Astrocyte of the spinal cord (primary cell): ENCODE measurements at places on chromosomes 13 and 19.

DNA sequence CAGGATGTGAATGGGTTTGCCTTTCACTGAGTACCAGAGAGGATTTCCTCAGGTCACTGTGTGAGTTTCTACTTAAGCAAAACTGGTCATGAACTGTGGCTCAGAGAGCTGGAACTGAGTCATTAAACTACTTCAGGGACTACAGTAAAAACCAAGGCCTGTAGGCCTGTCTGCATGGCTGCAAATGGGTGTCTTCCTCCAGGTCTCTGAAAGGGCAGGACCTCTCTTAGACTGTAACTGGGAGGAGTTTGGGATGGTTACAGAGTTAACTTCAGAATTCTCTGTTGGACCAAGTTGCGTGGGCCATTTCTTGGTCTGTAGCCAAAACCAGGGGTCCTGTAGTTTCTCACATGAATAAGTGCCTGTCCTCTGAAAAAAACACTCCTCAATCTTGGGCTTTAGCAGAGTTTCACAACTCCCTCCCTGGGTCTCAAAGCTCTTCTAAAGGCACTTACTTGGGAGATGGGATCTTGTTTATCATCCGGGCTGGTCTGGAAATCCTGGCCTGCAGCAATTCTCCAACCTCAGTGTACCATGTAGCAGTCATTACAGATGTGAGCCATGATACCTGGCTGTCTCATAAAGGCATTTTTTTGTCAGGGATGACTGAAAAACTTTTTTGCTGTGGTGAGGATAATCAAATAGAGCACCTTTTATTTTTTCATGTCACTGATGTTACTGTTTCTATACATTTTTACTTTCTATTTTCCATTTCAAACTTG lies 19.7 kb downstream of the ZNF714 start:
- DNase-seq, result no peak

GRCh38 chr13:100722517-100722916 lies 47.9 kb upstream of the TMTC4 start:
- DNase-seq, result no peak

GRCh38 chr19:28422046-28422445 lies 790.9 kb downstream of the UQCRFS1 start:
- DNase-seq, result no peak

DNA sequence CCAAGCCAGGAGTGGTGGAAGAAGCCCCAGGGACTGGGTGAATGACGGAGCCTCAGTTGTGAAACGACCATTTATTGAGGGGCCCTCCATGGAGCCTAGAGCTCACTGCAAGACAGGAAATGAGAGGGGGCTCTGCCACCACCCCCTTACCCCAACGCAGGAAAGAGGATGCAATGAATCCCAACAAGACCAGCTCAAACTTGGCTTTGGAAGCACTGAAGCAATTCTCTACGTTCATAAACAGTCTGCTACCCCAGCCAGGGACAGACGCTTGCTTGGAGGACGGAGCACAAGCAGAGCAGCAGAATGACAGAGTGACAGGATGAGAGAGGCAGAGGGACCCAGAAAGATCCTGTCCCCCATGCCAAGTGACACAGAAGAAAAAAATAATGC lies 1.0 kb downstream of the PRKACA start:
- DNase-seq, result no peak

- no peak for DNase-seq
Measured at GRCh38 chr19:23046743-23047142, 43.8 kb upstream of the ZNF728 start.
